ENCODE measurements at places on chromosomes 4 and X.
A peak's percentile ranks its signal among the peaks of the same experiment; 100 is the strongest.

DNA sequence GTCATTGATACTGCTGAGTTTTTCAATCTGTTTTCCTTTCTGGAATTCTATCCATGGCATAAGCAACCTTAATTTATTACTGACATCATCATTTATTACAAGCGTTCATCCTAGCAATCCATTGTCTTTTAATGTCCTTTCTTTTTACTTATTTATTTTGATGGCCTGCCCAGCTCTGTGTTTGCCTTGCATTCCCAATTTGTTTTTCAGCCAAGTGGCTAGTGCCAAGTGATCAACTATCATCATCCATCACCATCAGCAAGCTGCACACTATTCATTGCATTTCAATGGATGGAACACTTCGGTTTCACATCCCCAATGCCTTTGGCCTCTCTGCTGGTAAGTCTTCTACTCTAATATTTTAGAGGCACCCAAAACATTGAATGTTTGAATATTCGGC, 831.7 kb upstream of the EPHA5 start:
- no peak for DNase-seq

GRCh38 chrX:115642895-115643530, 82.0 kb downstream of the PLS3 start:
- DNase-seq: peak; percentile 15

GRCh38 chr4:165293061-165293460, 34.4 kb upstream of the MSMO1 start:
- no peak for DNase-seq

GRCh38 chrX:148541584-148541940, 41.1 kb downstream of the AFF2 start:
- no peak for DNase-seq

DNA sequence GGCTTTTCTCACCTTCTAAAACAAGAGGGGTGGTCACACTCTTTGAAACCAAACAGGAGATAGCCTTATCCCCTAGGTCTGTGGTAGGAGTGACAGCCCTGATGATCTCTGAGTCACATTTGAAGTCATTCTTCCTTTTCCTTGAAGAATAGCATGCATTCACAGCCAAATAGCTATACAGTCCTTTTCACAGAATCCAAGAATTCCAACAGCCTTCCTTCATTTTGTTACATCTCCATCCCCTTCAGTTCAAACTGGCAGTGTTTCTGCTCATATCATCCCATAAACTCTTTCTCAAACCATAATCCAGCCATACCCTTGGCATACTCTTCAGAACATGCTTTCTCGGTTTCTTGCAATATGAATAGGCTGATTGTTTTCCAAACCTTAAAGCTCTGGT, 33.3 kb upstream of the TMEM184C start:
- no peak for DNase-seq

GRCh38 chr4:72767618-72768302, 198.7 kb upstream of the ADAMTS3 start:
- no peak for DNase-seq

GRCh38 chr4:121408-122084, 2.8 kb upstream of the ZNF718 start:
- peak; percentile 9 for DNase-seq

GRCh38 chr4:77036206-77036605, 39.6 kb downstream of the CCNI start:
- no peak for DNase-seq

- no peak for DNase-seq
These were observed 25.8 kb downstream of the PPEF1 start for GRCh38 chrX:18733287-18733686.

GRCh38 chrX:57821703-57822387, 88.4 kb downstream of the ZXDA start:
- DNase-seq: peak; percentile 29

All from naive B cell (primary cell).